ENCODE measurements at places on chromosomes 7 and 10. TPM values are rescaled to one million over a fixed set of nuclear protein-coding genes. Genes with fewer than 3 reads are reported as not detected.

DNA sequence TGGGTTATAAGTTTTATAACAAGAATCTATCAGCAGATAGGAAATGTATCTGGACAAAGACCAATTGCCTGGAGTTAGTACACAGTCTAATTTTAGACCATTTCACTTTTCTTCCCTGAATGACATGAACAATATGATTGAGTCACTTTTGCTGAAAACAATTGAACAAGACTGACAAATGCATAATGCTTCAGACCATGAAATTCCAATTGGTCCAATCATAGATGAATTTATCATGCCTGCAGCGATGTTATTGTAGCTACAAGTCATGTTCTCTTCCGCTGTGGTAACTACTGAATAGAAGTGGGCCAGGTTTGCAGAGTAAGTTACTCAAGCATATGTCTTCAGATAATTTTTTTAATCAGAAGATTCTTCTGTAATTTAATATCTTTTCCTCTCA is 73.4 kb downstream of the VSTM2A start:
- no peak for DNase-seq

DNA sequence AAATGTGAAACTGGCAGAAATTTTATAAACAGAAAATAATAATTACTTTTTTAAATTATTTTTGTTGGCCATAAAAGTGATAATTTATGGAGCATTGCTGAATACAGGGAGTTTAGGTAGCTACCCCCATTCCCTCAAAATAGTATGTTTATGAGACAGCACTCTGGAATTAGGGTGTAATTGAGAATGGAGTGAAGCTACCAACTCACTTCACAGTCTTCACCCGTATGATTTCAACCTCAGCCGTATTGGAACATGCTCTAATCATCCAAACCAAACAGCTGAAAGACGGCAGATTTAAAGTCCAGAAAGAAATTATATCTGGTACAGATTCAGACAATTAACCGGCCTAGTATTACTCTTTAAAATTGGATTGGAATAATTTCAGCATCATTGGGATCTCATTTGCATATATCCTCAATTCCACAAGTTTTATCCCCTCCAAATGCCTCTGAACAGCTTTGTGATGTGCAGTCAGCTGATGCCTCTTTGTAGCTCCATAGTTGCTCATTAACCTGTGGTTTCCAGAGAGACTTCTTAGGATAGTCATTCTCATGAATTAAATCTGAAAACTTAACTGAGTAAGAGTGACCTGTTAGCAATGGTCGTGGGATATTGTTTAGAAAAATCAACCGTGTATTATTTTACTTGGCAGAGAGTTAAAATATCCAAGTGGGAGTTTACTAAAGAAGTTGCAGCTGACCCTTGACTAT is 59.1 kb upstream of the GJD4 start:
- no peak for DNase-seq

- DNase-seq: no peak
These were observed 40.2 kb downstream of the ANKRD61 start for GRCh38 chr7:6071406-6071805.

GRCh38 chr7:101990811-101991418 is 173.5 kb downstream of the CUX1 start:
- DNase-seq: no peak

- no peak for DNase-seq
These were observed 131.1 kb downstream of the LRRC4 start for GRCh38 chr7:127900141-127900540.

DNA sequence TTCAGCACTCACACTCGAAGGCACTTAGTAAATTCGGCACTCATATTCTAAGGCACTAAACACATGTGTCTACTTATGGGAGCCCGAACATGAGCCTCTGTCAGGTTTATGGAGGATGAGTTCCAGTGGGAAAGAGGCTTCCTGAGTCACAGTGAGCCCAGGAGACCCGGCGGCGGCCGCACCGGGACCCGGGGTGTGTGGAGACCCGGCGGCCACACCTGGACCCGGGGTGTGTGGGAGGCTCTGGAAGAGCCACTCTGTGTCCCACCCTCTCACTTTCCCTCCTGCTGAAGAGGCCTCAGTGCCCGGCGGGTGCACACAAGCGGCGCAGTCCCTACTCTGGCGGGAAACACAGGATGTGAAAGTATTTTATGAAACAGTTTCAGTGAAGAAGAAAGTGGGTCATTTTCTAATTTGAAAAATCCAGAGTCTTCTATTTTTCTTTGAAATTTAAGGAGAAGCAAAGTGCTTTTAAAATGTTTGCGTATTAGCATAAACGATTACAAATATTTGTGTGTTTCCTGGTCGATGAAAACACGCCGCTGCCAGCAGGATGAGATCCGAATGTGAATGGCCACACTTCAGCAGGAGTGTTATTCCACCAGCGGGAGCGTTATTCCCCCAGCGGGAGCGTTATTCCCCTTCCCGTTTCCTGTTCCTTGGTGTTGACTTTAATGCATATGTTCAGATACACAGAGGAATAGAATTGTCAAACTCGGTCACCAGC is 625.1 kb downstream of the DNAJB6 start:
- no peak for DNase-seq

- no peak for DNase-seq
These were observed 285.7 kb downstream of the CRPPA start for GRCh38 chr7:16135658-16136057.

- DNase-seq: no peak
These were observed 439.6 kb downstream of the GRID1 start for GRCh38 chr10:85926986-85927385.

DNA sequence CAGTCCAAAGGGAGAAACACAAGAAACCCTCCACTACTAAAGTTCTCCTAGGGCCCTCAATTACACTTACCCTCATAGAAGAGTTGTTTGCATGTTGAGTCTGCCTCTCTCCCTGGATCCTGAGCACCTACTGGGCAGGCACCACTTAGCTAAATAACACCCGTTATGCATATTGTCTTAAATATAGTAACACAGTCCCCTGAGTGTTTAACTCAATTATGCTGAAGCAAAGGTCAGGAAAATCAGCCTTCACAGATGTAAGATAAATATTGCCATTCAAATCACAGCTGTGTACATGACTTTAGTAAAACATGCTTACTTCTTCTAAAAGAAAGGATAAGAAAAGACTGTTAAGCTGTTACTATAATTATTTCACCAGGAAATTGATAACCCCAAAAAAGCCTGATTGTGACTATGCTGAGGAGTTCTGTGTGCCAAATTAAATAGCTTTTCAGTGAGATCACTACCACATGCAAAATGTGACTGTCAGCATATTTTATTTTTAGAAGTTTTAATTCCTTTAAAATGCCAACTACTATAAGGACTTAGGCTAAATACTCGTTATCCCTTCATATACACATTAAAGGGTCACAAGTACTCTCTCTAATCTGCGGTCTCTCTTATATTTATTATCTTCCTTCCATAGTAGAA is 733.9 kb upstream of the PHF14 start:
- no peak for DNase-seq

- no peak for DNase-seq
These were observed 52.1 kb downstream of the TRRAP start for GRCh38 chr7:98930464-98930863.

Gene EPHB6
- 58.0 TPM for total RNA-seq

Gene ZNF783
- 30.2 TPM for total RNA-seq

Gene GNGT1
- not detected for total RNA-seq

Gene CCDC136
- 14.1 TPM for total RNA-seq

DNA sequence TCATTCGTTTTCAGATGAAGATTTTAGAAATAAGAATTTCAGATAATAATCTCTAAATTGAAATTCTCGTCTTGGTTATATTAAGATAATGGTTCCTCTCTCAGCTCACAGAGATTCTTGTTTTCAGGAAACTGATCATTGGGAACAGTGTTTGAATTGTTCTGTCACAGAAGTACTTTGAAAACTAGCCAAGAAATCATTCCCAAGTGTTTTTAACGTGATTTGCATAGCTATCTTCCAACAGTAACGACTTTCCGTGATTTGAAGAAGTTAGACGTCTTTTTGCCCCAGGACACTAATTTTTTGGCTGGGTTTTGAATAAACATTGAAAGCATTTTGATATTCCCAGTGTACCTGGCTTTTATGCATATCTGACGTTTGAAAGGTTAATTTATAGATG is 116.0 kb downstream of the CDCA7L start:
- DNase-seq: no peak

Gene CFTR
- total RNA-seq: not detected

Gene C7orf57
- total RNA-seq: not detected

GRCh38 chr7:128189231-128189930 is 51.7 kb upstream of the LEP start:
- no peak for DNase-seq

Gene CHN2
- total RNA-seq: 1.7 TPM

GRCh38 chr7:98365863-98366561 is 34.9 kb downstream of the BAIAP2L1 start:
- DNase-seq: no peak

DNA sequence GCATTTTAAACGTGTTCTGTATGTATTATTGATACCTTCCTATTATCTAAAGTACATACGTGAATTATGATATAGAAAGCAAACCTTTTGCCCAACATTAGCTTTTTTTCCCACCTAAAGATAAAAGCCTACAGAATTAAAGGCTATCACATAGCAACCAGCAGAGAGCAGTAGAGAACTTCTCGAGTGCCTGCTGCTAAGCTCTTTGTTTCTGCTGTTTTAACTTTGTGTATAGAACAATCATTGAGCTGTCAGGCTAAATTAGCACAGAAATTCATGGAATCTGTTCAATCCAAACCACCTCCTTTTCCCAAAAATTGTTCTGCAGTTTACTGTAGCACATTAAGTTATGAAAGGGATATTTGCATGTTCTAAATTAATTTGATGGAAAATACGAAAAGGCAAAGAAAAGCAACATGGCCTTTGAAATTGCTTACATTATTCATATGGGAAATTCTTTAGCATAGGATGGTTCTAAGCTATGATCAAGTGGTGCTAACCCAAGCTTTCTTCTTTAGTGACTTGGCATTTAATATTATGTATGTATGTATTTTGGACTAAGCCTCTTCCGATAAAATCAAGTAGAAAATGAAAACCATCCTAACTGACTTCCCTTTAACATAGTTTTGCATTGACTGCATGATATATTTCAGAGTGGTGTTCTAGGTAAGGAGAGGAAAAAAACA is 1288.5 kb downstream of the GATA3 start:
- DNase-seq: no peak

DNA sequence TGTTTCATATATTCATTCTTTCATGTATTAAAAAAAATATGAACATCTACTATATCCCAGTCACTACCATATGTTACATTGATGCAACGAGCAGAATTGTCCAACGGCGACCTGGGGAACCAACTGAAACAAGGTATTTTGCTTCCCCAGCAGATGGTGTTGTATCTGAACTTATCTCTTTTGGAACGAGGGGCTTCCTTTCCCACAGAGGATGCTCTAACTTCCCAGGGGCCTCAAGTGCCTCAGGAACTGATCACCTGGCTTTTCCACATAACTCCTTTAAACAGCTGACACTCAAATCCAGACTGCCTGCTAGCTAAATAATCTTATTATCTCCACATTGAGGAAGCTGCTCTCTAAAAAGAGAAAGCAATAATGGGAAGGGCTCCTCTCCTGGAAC is 259.3 kb downstream of the HTR7 start:
- no peak for DNase-seq

- no peak for DNase-seq
These were observed 596.4 kb upstream of the GHITM start for GRCh38 chr10:83542774-83543411.

DNA sequence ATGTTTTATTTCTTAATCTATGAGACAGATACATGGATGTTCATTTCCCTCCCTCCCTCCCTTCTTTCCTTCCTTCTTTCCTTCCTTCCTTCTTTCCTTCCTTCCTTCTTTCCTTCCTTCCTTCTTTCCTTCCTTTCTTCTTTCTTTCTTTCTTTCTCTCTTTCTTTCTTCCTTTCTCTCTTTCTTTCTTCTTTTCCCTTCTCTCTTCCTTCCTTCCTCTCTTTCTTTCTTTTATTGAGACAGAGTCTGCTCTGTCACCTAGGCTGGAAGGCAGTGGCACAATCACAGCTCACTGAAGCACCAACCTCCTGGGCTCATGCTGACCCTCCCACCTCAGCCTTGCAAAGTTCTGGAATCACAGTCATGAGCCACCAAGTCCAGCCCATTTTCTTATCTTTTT is 5.5 kb upstream of the PRRT4 start:
- DNase-seq: no peak

Gene KCNMA1
- not detected for total RNA-seq

GRCh38 chr7:138363721-138364120 is 96.3 kb upstream of the TRIM24 start:
- DNase-seq: no peak

Gene NUTM2A
- 0.86 TPM for total RNA-seq

DNA sequence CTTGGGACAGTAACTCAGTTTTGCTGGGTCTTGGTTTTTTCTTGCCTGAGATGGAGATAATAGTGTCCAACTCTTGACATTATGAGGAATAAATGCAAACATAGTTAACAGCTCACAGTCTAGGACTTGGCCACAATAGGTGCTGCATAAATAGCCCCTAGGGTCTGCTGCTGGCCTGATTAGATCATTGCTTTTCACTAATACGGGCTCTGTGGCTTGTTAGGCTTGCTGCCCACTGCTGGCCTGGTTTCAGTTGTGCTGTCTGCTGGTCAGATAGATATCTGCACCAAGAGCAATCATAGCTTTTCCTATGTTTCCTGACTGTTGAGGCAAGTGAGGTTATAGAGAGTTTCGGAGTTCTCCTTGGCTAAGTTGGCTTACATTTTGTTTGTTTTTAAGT is 246.1 kb downstream of the DNAJB9 start:
- DNase-seq: no peak

DNA sequence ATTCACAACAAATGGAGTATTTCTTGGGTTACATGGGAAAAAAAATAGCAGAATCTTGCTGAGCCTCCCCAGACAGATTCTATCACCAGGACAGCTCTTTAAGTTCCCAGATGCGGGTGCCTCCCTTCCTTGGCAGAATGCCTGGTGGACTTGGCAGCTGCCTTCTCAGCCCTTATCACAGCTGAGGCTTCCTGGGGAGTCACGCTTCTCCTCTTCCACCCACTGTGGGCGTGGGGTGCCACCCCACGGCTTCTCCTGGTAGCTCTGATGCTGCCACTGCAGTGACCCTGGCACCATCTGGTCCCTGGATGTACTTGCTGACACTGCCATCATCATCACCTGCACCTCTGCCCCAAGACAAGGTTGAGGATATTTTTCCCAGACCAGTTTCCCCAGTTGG is 16.2 kb upstream of the NME8 start:
- no peak for DNase-seq

DNA sequence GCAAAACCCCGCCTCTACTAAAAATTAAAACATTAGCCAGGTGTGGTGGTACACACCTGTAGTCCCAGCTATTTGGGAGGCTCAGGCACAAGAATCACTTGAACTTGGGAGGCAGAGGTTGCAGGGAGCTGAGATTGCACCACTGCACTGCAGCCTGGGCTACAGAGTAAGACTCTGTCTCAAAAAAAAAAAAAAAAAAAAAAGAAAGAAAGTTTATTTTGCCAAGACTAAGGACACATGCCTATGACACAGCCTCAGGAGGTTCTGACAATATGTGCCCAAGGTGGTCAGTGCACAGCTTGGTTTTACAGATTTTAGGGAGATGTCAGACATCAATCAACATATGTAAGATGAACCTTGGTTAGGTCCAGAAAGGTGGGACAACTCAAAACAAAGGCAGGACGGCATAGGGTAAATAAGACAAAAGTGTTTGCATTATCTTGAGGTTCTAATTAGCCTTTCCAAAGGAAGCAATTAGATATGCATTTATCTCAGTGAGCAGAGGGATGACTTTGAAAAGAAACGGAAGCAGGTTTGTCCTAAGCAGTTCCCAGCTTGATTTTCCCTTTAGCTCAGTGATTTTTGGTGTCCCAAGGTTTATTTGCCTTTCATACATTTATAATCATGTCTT is 20.7 kb upstream of the OTUD1 start:
- no peak for DNase-seq

All from CD4-positive, CD25-positive, alpha-beta regulatory T cell (primary cell).